Activated CD4-positive, alpha-beta memory T cell treated with anti-CD3 and anti-CD28 coated beads for 36 hours (primary cell): ENCODE measurements at places on chromosomes 11 and 22.

GRCh38 chr11:82676483-82677094, 57.1 kb downstream of the FAM181B start:
- no peak for DNase-seq

DNA sequence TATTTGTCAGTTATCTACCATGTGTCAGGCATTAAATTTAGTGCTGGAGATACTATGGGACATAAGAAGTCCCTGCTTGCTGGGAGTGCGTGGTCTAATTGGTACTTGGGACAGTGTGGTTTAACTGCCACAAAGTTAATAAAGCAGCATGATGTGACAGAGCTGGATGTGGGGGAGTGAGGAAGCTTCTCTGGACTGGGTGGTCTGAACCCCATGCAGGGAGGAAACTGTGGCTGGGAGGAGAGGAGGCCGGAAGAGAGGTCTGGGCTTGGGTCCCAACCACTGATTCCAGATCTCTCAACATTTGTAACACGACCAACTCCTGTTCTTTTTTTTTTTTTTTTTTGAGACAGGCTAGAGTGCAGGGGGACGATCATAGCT, 37.1 kb downstream of the ST3GAL4 start:
- no peak for DNase-seq

DNA sequence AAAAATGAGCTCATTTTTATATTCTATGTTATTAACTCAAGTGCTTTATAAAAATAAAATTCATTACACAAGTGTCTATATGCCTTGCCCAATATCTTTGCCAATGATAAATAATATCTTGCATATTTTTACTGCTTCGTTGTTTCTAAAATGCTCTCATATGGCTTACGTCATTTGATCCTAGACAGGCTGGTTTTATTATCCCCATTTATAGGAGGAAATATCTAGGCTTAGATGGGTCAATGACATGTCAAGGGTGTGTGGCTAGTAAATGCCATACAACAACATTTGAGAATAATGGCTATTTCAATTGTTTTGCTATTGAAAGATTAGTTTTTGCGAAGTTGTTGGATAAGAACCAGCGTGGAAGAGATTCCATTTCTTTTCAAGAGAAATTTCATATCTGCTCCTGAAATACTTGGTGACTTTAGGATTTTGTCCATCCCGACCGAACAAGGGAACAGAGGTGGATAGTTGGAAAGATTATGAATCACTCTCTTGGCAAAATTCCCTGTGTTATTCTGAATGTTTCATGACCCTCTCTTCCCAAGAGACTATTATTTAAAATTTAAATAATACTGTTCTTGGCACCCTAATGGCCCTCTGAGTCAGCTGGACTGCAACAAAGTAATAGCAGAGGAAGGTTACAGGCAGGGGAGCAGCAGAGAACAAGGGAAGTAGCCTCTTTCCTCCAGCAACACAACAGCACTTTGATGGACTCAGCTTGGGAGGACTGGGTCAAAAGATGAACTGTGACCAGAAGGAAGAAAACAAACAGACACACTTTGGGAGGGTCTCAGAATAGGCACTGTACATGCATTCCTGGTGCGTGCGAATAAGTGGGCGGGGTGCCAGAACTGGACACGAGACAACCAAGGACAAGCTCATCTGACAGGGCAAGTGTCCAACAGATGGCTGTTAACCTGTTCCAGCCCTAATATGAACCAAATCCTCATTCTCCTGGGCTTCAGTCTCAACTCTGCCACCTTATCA, 94.5 kb downstream of the ME3 start:
- DNase-seq: no peak

- DNase-seq: no peak
Measured at GRCh38 chr22:19890502-19891316, 36.0 kb upstream of the GNB1L start.

- DNase-seq: no peak
Measured at GRCh38 chr11:85310479-85310878, 316.7 kb downstream of the DLG2 start.

DNA sequence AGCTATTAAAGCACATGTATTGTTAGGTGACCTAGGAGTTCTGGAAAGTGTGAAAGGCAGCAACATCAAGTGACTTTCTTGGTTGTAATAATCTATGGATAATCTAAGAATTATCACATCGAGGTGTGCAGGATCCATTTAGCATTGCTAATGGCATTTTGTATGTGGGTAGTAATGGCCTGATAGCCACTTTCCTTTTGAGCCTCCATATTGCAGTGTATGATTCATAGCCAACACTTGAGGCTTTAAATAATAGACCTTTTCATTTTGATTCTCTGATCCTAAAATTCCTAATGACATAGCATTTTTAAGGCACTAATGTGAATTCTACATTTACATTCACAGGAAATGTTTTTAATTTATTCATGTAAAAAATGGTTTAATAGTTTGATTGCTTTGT, 759.4 kb downstream of the NELL1 start:
- no peak for DNase-seq

- no peak for DNase-seq
Measured at GRCh38 chr11:76047766-76048165, 158.5 kb downstream of the WNT11 start.

GRCh38 chr11:27228232-27228905, 134.6 kb downstream of the CCDC34 start:
- no peak for DNase-seq

GRCh38 chr22:25551396-25551795, 13.1 kb upstream of the GRK3 start:
- no peak for DNase-seq

GRCh38 chr11:14460147-14460546, 39.5 kb downstream of the COPB1 start:
- DNase-seq: no peak

GRCh38 chr22:38317122-38317994, at the start of gene CSNK1E:
Gene CSNK1E (minus strand): TSS chr22:38317433. CDS start chr22:38314157, 3,276 bp downstream.
- DNase-seq: peak; percentile 77

DNA sequence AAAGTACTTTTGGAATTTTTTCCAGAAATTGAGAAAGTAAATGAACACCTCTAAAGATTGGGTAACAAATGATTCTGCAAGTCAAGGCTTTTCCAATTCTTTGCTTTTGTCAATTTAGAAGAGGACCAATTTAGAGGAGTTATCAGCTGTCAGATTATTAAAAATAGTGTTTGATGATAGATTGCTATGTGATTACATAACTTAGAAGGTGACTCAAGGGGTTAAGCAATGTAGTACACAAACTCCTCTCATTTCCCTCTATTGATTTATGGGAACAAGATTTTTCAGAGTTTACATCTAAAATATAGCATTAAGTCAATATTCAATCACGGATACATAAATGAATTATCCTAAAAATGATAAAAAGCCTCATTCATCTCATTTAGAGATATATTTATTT, 70.3 kb downstream of the INSC start:
- no peak for DNase-seq

- no peak for DNase-seq
Measured at GRCh38 chr11:114400915-114401223, 403 bp downstream of the RBM7 start.

DNA sequence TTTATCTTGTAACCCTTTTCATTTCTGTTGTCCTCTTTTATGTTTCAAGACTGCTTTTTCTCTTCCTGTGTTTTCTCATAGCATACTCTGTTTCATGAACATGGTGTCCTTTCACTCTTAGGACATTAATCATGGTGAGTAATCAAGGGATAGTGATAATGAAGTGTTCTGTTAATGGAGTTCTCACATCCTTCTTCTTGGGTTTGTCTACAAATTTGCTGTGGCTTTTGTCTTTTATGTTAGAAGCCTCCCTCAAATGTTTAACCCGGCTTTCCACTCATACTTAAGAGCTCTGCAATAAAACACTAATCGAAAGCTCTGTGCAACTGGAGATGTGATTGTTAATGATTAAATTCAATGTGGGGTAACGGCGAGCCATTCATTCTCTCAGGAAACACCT, 593.6 kb downstream of the NELL1 start:
- DNase-seq: no peak

- DNase-seq: no peak
Measured at GRCh38 chr11:117855912-117856651, 20.4 kb downstream of the FXYD6 start.

DNA sequence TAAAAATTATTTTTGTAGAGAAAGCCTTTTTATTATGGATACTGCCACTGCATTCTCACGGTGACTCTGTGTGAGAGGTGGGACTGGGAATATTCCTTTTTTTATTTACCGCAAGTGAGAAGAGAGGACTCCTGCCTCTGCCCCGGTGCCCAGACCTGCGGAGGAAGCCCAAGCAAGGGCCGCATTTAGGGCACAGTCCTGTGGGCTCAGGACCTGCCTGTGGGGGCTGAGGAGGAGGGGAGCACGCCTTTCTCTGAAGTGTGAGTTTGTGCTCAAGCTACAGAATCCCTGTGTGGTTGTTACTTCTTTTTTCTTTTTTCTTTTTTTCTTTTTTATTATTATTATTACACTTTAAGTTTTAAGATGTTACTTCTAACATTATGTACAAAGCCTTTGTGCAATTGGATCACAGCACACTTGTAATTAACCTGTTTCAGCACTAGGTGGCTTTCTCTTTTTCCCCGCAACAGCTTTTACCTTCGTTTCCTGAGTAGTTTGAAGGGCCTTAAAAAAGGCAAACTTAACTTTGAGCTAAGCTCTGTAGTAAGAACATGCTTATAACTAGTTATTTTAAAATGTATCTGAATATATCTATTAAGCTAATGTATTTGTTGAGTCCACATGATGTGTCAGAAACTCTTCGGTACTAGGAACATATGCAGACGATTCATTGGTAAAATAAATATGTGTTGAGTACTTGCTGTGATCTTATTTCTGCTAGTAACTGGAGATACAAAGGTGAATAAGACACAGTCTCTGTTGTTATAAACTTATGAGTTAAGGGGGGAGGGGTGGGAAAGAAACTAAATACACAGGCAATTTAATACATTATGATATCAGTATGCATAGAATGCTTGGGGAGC, 18.3 kb downstream of the AMOTL1 start:
- no peak for DNase-seq

DNA sequence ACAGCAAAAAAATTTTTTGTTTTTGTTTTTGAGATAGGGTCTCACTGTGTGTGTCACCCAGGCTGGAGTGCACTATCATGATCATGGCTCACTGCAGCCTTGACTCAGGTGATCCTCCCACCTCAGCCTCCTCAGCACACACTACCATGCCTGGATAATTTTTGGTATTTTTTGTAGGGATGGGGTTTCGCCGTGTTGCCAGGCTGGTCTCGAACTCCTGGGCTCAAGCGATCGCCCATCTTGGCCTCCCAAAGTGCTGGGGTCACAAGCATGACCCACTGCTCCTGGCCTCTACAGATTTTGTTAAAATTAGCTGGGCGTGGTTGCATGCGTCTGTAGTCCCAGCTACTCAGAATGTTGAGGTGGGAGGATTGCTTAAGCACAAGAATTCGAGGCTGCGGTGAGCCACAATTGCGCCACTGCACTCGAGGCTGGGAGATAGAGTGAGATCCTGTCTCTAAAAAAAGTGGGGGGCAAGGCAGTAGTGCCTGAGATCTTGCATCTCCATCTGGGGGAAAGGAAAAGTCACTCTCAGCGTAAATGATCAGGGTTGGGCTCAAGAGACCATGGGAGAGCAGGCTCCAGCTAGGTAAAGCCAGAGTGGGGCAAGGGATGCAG, 10.6 kb upstream of the DGKZ start:
- DNase-seq: no peak

- peak; percentile 10 for DNase-seq
Measured at GRCh38 chr22:29797351-29797750, 30.2 kb downstream of the UQCR10 start.

DNA sequence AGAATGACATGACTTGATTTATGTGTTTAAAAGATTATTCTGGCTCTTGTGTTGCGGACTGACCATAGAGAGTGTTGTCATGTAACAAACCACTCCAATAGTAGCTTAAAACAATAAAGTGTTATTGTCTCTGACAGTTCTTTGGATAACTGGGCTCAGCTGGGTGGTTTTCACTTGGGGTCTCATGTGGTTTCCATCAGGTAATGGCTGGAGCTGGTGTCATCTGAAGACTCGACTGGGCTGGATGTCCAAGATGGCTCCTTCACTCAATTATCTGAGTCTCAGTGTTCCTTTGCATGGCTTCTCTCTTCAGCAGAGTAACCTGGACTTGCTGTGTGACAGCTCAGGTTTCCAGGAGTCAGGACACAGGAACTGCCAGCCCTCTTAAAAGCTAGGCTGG, 104.3 kb upstream of the NNMT start:
- DNase-seq: no peak

DNA sequence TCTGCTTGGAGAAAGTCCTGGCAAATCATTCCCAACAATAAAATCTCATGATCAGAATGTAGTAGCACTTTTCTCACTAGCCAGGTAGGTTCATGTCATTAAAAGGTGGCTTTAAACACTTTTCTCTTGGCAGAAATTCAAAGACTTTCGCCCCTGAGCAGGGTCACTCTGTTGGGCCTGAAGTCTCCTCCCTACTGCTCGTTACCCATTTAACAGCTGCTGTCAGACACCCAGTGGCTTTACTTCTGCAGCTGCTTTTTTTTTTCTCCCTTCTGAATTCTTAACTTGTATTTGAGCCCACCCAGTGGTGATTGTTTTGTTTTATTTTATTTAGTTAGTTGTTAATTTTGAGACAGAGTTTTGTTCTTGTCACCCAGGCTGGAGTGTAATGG, 25.0 kb downstream of the ARHGAP8 start:
- DNase-seq: no peak

DNA sequence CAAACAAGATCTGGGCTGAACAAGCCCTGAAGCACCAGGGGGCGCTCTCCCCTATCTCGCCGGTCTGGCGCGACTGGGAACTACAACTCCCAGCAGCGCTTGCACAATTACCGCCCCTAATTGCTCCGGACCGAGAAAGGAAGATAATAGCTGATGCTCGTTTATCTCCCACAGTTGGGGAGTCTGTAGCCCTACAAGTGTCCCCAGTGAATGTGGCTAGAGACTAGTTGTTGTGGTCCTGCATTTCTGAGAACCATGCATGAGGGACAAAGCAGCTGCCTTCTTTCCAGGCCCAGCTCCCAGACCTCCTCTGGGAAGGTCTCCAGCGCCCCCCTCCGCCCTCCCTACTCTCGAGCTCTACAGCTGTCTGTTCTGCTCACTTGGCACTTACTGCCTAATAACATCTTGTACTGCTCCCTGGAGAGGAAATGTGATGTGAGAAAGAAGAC, 34.4 kb downstream of the NRXN2 start:
- peak; percentile 92 for DNase-seq

DNA sequence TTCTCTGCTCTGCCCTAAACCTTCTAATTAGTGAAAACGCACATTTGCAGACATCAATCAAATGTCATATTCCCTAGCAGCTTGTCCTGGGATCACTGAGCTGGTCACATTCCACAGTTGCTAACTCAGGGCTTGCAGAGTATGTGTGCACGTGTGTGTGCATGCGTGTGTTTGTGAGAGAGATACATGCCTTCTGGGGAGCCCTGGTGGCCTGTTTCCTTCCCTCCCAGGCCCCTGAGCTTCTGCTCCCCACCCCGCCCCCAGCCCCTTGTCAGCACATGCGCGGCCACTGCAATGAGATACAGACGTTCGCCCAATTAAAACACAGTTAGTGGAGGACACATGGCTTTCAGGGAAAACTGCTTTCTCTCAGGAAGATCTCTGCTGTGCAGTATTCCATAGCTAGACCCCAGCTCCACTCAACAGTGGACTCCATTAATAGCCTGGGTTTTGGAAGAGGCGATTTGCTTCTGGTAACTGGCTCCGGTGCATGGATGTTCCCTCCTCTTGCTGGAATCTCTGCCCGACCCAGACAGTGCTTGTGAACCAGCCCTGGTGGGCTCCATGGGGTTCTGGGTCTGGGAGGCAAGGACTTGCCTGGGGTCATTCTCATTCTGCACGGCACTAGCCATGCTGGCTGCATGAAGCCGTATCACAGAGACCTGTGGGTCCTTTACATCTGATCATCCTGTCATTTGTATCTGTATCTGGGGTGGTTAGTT, 17.7 kb downstream of the LRP5 start:
- DNase-seq: no peak
